ENCODE measurements at places on chromosomes 7 and 10.

- no peak for DNase-seq
These were observed 5.8 kb downstream of the CLCN1 start for GRCh38 chr7:143321734-143322133.

DNA sequence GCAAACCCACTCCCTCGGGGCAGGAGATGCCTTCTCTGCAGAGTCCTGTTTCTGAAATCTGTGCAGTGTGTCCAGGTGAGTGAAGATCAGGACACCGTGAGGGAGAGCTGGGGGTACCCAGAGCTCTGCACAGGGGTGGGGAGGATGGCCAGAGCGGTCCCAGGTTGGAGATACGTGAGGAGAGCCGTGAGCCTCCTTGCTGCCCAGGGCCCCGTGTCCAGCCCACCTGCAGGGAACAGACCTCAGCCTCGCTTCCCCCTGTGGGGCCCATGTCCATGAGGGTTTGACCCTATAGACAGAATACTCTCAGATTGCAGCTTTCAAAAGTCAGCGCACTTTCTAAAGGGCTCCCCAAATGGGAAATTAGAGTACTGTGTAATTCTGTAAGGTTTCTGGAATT lies 66.5 kb upstream of the EN2 start:
- no peak for DNase-seq

GRCh38 chr7:38660427-38661099 lies 29.4 kb upstream of the AMPH start:
- DNase-seq, result no peak

- no peak for DNase-seq
These were observed 2.8 kb upstream of the BCL7B start for GRCh38 chr7:73560109-73560835.

- no peak for DNase-seq
These were observed 187.7 kb downstream of the JAZF1 start for GRCh38 chr7:27992755-27993493.

DNA sequence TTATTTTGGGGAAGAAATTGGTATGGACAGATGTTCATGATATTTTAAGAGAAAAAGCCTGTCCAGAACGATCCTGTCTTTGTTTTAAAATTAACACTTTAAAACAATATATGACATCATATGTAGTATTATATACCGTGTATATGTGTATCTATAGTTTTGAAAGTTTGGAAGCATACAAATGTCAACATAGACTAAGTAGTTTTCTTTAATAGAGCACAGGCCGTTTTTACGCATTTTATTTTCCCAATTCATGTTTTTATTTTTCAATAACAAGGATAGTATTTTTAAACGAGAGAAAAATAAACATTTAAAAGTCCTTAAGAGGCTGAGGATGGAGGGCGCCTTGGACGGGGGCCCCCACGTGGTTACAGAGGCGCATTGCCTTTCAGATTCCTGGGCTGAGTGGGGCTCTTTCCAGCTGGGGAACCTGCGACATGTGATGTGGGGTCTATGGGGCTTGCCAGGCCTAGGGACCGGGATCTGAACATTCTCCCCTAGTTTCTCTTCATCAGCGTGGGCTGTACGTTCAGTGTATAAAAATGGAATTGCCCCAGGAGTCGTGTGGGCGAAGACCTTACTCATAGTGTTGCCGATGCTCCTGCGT lies 127.8 kb upstream of the ZNF746 start:
- DNase-seq, result peak; percentile 44

GRCh38 chr10:132481690-132482089 lies 55.9 kb upstream of the INPP5A start:
- no peak for DNase-seq

- no peak for DNase-seq
These were observed 7.9 kb upstream of the RAPGEF5 start for GRCh38 chr7:22364900-22365299.

- DNase-seq, result no peak
These were observed 97.4 kb downstream of the DNAJB6 start for GRCh38 chr7:157434231-157434630.

DNA sequence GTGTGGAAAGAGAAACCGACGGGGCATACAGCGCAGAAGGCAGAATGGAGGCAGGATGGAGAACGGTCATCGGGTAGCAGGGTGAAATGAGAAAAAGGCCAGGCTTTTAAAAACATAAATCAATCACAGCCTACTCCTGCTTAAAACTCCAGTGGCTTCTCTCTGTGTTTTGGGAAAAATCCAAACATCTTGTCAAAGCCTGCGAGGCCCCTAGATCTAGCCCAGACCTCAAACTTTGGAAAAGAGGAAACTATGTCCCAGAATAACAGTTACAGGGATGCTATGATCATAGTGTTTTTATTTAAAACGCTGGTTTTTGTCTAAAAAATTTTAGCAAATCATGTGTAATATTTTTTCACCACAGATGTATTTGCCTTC lies 41.1 kb downstream of the PPP1R3C start:
- DNase-seq, result no peak

GRCh38 chr10:34181553-34182300 lies 633.4 kb downstream of the PARD3 start:
- DNase-seq, result no peak

DNA sequence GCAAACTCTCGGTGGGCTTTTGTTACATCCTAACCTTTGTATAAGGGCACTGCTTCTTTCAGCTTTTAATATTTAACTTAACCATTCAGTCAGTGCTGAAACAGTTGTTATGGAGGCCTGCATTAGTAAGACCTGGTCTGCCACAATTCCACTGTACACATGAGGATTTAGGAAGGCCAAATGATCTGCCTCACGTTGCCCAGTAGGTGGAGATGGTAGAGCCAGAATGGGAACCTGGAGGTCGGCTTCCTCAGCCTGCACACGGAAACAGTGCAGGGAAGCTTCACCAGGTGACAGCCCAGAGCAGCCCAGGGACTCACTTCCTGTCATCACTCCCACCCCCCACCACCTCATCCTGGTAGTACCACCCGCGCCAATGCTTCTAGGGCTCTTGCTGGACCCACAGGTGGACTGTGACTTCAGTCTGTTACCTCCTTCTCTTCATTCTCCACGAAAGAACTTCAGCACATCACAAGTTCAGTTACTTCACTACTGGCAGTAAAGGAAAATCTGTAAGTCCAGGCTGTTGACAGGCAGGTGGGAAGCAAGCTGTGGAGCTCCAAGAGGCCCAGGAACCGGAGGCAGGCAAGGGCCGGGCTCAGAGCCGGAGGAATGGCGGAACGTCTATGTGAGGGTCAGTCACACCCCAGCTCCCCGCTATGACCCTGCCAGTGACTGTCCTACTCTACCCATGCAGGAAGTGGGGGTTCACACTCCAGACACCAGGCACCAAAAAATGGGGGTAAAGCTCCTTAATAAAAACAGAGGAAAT lies 480.3 kb upstream of the C7orf33 start:
- DNase-seq, result no peak

- no peak for DNase-seq
These were observed 36.0 kb upstream of the ARHGAP21 start for GRCh38 chr10:24759672-24760071.

Data from stimulated activated CD4-positive, alpha-beta T cell treated with anti-CD3 and anti-CD28 coated beads, Interleukin-1b, Interleukin-23, amount 100 ng/mL, for 1 hour (primary cell).